ENCODE measurements at places on chromosomes 12 and 14.

GRCh38 chr14:74754157-74754556, 9.0 kb upstream of the YLPM1 start:
- no peak for DNase-seq

DNA sequence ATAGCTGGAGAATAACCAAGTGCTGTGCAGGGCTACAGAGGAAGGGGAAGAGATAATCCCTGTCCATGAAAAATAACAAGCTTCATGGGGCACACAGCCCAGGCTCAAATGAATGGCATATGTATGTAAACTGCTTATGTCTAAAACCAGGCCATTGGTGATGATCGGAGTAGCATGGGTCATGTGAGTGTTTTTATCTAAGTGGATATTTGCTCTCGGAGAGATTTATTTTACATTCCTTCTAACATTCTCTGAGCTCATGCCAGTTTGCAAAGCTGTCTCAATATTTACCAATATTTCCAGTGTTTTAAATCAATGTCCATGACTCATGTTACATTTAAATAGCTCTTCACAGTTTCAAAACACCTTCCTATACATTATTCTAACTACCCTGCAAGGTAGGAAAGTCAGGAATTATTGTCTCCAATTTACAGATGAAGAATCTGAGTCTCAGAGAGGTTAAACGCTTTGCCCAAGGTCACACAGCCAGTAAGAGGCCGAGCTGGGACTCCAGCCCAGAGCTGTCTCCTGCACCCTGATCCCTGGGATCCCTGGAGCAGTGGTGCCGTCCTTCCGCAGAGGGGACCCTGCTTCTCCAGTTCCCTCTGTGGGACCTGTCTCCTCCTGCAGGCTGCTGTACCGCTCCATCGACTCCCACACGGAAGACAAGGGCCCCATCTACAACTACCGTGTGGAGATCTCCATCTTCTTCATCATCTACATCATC, 186.7 kb upstream of the FKBP4 start:
- DNase-seq: no peak

- no peak for DNase-seq
Observed at GRCh38 chr12:123064885-123065619, 84.6 kb downstream of the ARL6IP4 start.

GRCh38 chr12:31765931-31766330, 37.1 kb upstream of the AMN1 start:
- DNase-seq: no peak

DNA sequence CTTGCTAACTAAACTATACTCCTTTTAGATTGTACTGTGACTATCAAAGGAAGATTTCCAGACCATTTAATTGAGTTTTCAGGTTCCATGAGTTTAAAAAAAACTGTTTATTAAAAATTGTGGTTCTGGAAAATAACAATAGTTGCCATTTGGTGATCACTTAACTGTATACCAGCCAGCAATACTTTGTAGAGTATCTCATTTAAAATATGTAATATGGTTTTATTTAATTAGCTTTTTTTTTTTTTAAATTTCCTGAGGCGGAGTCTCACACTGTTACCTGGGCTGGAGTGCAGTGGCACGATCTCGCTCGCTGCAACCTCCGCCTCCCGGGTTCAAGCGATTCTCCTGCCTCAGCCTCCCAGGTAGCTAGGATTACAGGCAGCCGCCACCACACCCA, 7.4 kb downstream of the MARK3 start:
- no peak for DNase-seq

GRCh38 chr14:100640471-100641273, 53.5 kb upstream of the BEGAIN start:
- peak; percentile 79 for DNase-seq

DNA sequence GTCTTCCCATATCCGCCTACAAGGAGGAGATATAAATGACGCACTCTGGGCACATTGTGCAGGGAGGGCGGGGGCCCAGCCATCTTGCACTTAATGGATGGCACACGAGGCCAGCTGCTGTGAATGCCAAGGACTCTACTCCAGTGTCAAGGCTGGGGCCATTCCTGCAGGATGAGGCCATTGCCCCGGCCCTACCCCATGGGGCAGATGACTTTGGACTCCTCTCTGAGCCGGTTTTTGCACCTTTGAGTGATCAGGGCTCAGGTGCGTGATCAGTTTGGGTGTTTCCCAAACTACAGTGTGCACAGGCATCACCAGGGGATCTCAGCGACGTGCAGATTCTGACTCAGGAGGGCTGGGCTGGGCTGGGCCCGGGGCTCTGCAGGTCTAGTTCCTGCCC, 16.1 kb downstream of the MMAB start:
- DNase-seq: no peak

DNA sequence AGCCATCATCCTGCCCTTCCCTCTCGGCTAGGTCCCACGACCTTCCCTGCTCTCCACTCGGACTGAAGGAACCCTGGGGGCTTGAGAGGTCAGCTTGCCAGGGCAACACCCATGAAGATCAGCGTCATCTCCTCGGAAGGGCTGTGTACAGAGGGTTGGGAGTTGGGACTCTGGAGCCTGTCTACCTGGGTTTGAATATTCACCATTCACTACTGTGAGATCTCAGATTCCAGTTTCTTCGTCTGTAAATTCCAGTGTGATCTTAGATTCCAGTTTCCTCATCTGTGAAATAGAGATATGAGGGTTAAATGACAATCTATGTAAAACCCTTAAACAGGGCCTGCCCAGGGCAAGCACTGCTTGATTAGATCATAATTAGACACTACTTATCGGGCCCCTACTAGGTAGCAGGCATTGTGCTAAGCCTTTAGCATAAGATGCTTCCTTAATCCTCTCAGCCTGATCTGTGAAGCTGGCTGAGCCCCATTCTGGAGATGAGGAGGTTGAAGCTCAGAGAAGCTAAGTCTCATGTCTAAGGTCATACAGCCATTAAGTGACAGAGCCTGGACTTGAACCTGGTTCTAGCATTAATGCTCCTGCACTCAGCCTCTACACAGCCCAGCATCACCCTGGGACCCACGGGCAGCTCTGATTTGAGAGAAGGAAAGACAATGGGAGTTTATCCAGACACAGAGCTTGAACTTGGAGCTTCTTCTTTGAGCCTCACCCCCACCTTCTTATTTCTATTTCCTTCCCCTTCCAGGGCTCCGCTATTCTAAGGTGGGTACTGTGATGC, 612 bp upstream of the ZDHHC22 start:
- no peak for DNase-seq

GRCh38 chr14:55749201-55749812, 169.3 kb downstream of the KTN1 start:
- peak; percentile 6 for DNase-seq

DNA sequence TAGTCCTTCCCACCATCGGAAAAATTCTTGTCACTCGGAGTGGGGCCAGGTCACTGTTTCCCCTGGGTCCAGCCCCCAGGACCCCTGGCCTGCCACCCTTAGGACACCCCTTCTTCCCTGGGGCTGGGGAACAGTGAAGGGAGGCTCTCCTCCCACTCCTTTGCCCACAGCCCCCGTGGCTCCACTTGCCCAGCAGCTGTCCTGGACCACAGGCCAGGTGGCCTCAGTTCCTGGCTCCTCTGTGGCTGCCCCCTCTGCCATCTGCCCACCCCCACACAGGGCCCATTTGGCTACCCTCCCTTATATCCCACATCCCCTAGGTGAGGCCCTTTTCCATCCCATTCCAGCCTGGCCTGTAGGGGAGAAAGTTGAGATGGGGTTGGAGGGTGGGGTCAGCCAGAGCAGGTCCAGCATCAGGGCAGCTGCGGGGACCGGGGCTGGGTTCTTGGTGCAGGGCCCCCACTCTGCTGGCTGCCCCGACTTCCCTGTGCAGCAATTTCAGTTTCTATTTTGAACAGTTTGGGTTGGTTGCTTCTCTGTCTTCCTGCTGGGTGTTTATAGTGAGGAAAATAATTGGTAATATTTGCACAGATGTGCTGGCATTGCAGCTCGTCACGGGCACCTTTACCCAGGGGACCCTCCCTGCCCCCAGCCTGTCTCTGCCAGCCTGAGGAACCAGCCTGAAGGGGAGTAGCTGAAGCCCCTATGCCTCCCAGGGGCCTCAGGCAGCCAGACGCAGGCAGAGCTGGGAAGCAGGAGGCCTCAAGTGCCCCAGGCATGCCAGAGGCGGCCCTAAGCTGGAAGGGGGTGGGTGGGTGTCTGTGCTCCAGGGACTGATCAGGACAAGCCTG, 23.4 kb downstream of the SYNDIG1L start:
- no peak for DNase-seq

GRCh38 chr14:87434011-87434410, 559.0 kb downstream of the GALC start:
- DNase-seq: no peak

DNA sequence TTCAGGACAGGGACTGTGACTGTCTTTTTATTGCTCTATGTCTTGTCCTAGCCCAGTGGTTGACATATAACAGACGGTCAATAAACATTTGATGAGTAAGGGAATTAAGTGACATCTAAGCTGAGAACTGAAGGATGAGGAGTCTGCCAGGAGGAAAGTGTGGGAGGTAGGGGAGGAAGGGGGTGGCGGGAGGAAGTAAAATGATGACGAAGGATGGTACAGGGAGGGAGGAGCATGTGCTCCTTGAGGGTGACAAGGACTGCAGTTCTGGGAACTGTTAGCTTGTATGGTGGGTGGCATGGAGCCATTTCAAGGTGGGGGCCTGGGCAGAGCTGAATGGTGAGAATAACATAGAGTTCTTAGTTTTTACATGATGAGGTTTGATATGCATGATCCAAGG, 64.4 kb downstream of the RGS6 start:
- DNase-seq: no peak

DNA sequence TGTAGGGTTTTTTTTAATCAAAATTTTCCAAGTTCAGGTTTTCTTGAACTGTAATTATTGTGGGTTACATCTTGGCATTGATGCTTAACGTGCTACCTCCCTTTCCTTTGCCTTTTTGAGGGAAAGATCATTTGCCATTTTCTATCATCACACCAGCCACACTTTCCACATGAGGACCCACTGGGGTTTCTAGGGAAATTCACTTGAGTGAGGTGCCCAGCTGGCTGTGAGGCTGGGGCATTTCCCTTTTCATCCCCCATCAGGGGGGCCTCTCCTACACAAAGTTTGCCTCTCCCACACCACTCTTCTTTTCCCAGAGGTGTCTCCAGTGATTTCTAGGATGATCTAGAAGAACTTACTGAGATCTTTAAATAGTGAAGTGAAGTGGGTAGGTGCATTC, 335.7 kb downstream of the BMP4 start:
- DNase-seq: no peak

GRCh38 chr12:19125325-19125724, 4.2 kb upstream of the PLEKHA5 start:
- DNase-seq: peak; percentile 38

- no peak for DNase-seq
Observed at GRCh38 chr14:92563765-92564285, 50.2 kb downstream of the RIN3 start.

- no peak for DNase-seq
Observed at GRCh38 chr14:53735916-53736315, 220.7 kb downstream of the BMP4 start.

DNA sequence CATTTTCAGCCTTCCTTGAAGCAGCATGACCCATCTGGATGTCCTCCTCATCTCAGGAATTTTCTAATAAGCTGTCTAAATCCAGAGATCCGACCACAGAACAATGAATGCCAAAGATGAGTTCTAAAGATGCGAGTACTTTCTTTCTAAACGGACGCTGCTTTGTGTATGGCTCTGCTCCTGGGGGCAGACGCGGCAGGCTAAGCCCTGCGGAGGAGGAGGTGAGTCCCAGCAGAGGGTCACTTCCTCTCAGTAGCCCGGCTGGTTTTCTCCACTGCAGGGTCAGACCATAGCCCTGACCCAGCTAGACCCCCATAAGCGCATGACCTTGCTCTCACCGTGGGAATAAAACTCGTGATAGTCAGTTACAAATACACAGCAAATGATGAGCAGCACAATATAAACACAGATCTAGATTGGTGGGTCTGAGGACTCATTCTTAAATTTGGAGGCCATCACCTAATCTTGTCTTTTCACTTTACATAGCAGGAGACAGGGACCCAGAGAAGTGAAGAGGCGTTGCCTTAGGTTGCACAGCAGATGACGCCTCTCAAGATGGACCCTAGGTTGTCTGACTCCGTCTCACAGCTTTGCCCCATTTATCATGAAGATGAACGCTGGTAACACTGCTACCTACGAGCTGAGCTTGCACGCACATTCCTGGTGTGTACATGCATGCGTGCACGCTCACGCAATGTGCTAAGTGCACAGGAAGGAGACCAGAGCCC, 16.6 kb downstream of the SSH1 start:
- peak; percentile 73 for DNase-seq

DNA sequence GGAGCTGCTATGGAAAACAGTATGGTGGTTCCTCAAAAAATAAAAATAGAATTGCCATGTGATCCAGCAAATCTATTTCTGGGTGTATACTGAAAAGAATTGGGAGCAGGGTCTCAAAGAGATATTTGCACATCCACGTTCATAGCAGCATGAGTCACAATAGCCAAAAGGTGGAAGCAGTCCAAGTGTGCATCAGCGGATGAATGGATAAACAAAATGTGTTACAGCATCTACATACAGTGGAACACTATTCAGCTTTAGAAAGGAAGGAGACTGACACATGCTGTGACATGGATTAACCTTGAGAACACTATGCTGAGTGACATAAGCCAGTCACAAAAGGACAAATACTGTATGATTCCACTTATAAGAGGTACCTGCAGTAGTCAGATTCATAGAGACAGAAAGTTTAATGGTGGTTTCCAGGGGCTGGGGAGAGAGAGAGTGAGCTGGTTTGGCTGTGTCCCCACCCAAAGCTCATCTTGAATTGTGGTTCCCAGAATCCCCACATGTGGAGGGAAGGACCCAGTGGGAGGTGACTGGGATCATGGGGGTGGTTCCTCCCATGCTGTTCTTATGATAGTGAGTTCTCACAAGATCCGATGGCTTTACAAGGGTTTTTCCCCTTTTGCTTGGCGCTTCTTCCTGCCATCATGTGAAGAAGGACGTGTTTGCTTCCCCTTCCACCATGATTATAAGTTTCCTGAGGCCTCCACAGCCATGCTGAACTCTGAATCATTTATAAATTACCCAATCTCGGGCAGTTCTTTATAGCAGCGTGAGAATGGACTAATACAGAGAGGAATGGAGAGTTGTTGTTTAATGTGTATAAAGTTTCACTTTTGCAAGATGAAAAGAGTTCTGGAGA, 17.6 kb upstream of the TBC1D30 start:
- peak; percentile 64 for DNase-seq

GRCh38 chr14:33120341-33120740, 181.7 kb downstream of the NPAS3 start:
- DNase-seq: peak; percentile 80

DNA sequence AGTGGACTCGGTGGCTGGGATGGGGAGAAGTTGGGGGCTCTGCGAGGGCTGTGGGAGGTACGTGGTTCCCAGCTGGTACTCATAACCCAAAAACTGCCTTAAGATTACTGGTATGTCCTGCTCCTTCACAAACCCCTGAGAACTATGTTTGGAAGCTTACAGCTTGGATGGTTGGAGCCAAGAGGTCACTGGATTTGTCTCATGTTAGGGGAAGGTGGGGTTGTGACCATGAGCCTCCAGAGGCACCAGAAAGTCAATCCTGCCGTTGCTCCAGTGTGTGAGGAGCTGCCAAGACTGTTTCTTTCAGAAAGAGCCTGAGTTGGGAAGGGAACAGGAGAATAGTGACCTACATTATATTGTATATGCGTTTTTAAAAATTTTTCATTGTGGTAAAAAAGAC, 33.5 kb downstream of the TEAD4 start:
- no peak for DNase-seq

Measured in fibroblast of skin of abdomen (primary cell).